ENCODE measurements at places on chromosomes 13 and 19.

GRCh38 chr19:1237754-1238368 is at the start of gene CBARP:
TSS of gene CBARP (minus strand) at chr19:1238005. CDS start at chr19:1236100, 1,905 bp downstream.
- DNase-seq = no peak

- DNase-seq = peak; percentile 33
These were observed 451 bp upstream of the ICAM5 start for GRCh38 chr19:10289167-10289835.

DNA sequence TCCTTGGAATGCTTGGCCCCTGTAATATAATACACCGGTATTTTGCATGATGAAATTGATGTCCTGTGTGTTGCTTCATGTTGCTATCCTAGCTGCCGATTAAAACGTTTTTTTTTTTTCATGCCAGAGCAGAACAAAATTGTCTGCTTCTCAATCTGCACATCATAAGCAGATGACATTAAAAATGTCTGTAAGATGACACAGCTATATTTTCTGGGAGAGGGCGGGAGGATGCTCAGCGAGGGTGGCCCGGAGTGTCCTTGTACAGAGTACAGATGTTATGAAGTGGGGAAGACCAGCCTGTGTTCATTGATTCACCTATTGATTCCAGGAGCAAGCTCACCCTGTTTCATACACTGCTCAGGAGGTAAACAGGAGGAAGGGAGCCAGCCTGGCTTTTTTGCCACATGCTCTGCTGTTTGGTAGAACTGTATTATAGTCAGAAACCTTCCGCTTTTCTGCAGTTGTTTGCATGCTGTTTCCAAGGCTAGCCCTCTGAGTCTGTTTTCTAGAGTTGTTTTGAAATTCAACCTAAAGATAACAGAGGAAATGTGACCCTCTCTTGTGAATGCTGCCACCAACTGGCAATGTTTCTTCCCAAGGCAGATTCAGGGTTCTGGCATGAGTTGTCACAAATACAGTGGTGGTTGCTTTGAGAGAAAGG is 4.7 kb upstream of the IRS2 start:
- DNase-seq = peak; percentile 65

DNA sequence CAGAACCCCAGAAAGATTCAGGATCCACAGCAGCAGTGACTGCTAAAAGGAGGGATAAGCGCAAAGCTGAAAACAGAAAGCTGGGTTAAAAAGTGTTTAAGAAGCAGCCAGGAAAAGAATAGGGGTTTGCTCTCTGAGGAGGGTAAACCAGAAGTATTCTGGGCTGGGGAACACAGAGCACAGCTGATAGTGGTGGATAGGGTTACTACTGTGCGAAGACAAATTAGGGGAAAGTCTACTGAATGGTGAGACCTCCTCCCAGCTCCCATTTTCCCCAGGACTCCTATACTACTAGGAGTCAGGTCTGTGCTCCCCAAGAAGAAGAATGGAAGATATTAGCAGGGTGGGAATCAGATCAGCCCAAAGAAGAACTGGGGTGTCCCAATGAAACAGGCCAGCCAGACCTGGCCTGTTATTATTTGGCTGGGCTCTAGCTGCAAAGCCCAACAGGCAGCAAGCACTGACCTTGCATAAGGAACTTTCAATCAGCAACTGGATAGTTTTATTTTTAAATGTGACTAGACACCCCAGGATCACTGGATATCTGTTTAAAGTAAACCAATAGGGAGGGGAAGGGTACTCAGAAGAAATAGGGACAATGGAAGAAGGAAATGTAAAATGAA is 43.5 kb upstream of the SERTM1 start:
- no peak for DNase-seq

DNA sequence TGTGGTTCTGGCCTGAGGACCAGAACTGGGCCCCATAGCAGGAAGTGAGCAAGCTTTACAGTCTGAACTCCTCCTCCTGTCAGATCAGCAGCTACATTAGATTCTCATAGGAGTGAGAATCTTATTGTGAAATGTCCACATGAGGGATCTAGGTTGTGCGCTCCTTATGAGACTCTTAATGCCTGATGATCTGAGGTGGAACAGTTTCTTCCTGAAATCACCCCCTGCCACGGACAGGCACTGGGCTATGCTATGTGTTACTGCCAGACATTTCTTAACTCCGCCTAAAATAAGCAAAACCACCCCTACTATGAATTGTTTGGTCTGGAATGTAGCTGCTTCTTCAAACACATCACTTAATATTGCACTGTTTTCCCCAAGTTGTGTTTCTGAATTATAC is 4.6 kb downstream of the FBXL3 start:
- DNase-seq = peak; percentile 53

GRCh38 chr19:9043524-9043923 is 33.3 kb upstream of the MUC16 start:
- no peak for DNase-seq

All from AG10803 (cell line).